ENCODE measurements at places on chromosomes 5 and 9. TPM values are rescaled to one million over a fixed set of nuclear protein-coding genes. Genes with fewer than 3 reads are reported as not detected.

The HSPA9 gene
- polyA plus RNA-seq = 121 TPM

DNA sequence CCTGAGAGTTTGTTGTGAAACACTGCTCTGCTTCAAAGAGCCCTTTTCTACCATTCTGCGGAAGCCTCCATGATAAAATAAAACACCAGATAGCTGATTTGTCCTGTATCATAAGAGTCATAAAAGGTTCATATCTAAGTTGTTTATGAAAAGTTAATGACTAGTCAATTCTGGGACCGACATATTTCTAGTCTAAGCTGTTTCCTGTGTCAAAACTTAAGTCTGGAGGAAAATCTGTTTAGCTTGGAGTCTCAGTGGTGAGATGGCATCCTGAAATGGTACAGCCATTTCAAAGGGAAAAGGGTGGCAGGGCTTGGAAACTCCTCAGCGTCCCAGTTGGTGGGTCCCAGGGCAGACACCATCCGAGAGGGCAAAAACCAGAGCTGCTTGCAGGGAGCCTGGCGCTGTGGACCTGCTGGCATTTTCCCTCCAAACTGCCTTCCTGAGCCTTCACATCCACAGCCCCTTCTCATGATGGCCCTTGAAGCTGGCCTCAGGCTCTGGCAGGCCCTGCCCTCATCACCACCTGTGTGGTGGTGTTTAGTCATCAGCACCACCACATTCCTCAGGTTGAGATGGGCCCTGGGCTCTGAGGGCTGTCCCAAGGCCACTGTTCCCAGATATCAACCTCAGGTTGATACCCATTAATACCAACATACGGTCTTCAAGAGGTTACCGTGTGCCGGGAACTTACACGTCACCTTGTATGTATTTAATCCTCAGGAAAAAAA lies 184.0 kb downstream of the HSPA4 start:
- DNase-seq = no peak

The OSMR gene
- 0.31 TPM for polyA plus RNA-seq

The PCDHGC4 gene
- polyA plus RNA-seq = not detected

- no peak for DNase-seq
Measured at GRCh38 chr5:174608631-174609097, 115.7 kb upstream of the MSX2 start.

GRCh38 chr5:38031304-38031703 lies 191.5 kb upstream of the GDNF start:
- DNase-seq = no peak

The C9 gene
- polyA plus RNA-seq = not detected

GRCh38 chr5:152549709-152550108 lies 144.6 kb upstream of the NMUR2 start:
- DNase-seq = no peak

DNA sequence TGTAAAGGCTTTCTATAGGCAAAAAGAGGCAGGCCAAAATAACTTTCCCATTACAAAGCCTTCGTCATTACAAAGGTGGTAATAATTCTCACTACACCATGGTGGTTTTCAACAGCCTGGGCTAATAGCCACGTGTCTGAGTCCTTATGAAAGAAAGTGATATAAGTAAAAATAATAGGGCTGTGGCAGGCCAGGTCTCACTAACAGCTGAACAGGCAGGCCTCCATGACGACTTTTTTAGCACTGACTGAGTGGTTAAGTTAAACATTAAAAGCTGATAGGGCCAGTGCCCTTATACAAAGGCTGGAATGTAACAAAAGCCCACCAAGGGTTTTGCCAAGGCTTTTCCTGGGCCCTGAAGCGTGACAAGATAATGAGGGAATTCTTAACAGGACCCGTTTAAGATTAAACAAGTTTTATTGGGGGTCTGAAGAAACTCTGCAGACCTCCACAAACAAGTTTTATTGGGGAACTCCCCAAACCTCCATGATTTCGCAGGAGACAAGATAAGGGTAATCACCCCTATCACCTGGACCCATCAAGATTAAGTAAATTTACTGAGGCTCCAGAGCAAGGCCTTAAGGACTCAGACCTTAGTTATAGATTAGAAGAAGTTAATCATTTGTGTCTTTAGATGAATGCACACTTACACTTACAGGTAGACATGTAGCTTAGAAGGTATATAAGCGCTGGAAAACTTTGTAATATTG lies 412.9 kb downstream of the CHSY3 start:
- no peak for DNase-seq

DNA sequence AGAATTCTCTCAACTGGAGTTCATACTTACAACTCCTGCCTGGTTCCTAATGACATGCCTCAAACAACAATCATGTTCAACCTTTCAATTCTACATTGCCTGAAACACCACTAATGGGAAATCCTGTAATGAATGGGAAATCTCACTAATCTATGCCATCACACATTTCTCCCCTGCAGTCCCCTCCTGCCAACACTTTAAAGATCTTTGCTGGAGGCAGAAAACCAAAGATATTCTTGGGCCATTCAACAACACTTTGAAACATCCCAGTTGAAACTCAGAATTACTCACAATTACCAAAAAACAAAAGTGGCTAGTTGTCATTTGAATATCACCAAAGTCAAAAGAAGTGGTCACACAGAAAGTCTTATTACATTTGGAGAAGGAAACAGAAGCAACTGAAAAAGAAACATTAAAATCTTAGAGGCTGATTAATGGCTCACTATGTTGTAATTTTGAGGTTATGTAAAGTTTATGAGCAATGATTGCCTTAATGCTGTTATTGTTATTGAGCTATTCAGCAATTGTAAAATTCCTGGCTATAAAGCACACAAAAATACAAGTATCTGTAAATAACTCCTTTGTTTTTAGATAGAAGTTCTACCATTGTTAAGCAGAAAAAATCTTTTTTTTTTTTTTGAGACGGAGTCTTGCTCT lies 313.4 kb upstream of the SLC30A5 start:
- no peak for DNase-seq

- DNase-seq = no peak
Measured at GRCh38 chr9:76717613-76718012, 46.6 kb upstream of the PCA3 start.

DNA sequence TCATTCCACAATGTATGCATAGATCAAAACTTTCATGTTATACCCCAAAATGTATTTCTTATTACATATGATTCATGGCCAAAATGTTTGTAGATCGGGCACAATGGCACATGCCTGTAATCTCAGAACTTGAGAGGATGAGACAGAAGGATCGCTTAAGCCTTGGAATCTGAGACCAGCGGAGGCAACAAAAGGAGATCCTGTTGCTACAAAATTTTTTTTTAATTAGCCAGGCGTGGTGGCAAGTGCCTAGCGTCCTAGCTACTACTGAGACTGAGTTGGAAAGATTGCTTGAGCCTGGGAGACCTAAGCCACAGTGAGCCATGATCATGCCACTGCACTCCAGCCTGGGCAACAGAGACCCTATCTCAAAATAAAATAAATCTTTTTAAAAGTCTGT lies 89.9 kb downstream of the MAPKAP1 start:
- DNase-seq = no peak

DNA sequence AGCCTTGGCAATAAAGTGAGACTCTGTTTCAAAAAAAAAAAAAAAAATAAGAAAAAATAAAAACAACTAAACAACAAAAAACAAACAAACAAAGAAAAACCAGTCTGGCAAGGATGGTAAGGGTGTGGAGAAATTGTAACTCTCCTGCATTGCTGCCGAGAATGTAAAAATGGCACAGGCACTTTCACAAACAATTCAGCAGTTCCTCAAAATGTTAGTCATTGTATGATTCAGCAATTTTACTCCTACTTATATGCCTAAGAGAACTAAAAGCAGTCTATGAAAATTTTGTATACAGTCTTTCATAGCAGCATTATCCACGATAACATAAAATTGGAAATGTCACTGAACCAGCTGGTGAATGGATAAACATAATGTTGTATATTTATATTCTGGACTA lies 280.4 kb downstream of the CDH9 start:
- no peak for DNase-seq

DNA sequence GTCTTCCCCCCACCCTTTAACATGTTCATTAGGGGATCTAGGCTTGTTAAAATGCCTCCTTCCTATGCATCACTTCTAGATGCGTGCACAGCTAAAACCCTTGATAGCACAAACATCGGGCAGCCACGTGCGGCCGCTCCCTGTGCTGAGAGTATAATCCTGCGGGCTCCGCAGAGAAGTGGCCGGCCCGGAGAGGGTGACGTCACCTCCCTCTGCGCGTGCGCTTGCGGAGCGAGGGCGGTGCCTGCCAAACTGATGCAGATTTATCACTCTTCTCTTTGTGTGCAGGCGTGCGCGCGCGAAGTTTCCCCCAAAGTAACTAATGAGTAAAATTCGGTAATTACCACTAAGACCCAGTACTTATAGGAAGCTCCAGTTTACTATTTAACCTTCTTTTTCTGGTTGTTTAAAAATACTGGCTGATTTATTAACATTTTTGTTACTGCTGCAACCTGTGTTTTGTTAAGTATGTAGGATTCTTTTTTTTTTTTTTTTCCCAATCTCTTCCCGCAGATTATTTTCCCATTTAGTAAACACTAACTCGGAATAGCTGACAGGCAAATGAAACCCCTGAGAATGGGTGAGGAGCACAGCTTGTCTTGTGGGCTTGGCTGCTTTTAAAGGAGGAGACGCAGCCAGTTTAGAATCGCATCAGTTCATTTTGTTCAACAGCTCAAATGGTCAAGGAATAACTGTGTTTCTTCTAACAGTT lies 121.6 kb downstream of the TRIO start:
- DNase-seq = peak; percentile 43

DNA sequence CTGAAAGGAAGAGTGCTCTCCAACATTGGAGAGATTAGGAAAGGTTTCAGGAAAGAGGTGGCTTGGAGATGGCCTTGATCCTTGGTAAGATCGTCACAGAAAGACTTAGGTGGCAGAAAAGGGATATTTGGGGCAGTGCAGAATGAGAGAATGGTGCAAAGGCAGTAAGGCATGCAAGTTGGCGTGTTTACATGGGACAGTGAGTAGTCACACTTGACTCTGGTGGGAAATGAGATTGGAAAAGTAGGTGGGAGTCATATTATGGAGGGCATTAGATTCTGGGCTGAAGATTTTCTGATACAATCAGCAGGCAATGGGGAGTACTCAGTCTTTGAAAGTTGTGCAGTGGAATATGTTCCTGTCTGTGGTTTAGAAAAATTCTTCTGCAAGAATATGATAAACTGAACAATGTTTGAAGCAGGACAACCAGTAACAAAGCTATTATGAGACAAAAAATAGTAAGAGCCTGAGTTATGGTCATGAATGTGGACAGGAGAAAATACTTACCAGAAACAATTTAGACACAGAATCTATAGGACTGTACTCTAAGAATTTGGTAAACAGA lies 76.2 kb upstream of the ANKRD55 start:
- DNase-seq = no peak

The CTSV gene
- not detected for polyA plus RNA-seq

The PDCD1LG2 gene
- not detected for polyA plus RNA-seq

- DNase-seq = no peak
Measured at GRCh38 chr5:88813244-88813643, 69.7 kb downstream of the MEF2C start.

The ABO gene
- polyA plus RNA-seq = not detected

- no peak for DNase-seq
Measured at GRCh38 chr5:168755548-168756093, 176.5 kb upstream of the PANK3 start.

GRCh38 chr5:2320611-2321010 lies 430.9 kb downstream of the IRX2 start:
- DNase-seq = no peak

DNA sequence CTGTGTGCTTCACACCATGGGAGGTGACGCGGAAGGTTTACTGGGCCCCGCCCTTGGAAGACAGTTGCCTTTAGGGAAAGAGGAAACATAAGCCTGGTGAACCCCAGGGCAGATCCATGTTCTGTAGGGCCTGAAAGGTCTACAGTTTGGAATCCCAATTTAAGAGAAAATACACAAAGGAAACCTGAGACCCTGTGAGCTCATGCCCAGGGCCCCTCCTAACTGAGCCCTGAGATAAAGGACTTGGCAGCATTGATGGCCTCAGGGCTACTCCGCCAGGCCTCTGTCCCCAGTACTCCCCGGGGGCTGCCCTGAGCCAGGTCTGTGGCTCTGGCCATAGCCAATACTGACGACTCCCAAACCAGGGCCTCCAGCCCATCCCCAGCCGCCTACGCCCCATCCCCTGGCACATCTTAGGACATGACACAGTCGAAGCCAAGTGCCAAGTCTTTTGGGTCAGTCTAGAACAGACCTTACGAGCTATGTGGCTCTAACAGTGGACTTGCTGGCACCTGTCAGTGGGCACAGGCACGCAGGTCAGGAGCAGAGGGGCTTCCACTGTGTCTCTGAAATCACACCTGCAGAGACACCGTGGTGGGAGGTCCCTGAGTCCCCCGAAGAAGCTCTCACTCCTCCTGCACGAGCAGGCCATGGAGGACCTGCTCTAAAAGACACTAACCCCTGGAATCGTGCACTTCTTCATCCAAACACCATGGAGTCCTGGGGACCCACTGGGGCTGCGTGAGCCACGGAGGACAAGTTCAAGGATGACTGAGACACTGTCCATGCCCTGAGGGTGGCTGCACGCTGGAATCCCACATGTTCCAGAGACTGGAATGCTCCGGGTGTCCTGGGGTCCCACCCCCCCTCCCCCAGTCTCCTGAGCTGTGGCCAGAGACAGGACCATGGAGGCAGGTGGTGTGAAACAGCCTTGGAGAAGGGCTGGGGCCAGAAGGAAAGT lies 40.3 kb upstream of the BARHL1 start:
- no peak for DNase-seq

GRCh38 chr9:94149696-94150095 lies 65.4 kb downstream of the PTPDC1 start:
- DNase-seq = no peak

The LCN9 gene
- not detected for polyA plus RNA-seq

Measured in CD4-positive, CD25-positive, alpha-beta regulatory T cell (primary cell).